ENCODE measurements at places on chromosomes 5 and 9.

DNA sequence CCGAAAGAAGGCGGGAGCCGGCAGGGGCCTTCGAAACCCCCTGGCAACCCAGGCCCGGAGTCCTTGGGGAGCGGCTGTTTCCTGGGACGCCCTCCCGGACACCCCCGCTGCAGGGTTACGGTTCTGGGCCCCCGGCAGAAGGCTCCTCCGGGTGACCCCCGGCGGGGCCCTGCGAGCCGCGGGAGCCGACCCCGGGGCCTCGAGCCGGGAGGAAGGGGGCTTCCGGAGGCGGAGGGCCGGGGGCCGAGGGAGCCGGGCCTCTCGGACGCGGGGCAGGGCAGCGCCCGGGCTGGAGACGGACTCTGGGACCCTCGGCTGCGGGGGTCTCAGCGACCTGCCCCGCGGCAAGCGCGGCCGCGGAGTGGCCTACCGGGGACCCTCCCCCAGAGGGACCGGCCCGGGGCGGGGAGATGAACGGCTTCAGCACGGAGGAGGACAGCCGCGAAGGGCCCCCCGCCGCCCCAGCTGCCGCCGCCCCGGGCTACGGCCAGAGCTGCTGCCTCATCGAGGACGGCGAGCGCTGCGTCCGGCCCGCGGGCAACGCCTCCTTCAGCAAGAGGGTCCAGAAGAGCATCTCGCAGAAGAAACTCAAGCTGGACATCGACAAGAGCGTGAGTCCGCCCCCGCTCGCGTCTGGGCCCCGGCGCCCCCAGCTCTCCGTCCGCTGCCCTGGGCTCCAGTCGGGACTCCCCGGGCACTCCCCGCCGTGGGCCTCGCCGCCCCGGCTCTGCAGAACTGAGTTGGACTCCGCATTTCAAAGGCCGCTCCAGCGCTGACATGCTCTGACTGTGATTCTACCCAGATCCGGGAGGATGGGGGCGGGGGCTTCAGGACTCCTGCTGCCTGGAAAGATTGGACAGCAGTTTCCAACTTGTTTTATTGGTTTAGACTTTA lies 645 bp downstream of the SAP30L start:
- DNase-seq: peak; percentile 43

- DNase-seq: peak; percentile 18
Measured at GRCh38 chr5:94893412-94894135, 275.1 kb downstream of the SLF1 start.

GRCh38 chr9:36781533-36781932 lies 208.8 kb downstream of the MELK start:
- no peak for DNase-seq

DNA sequence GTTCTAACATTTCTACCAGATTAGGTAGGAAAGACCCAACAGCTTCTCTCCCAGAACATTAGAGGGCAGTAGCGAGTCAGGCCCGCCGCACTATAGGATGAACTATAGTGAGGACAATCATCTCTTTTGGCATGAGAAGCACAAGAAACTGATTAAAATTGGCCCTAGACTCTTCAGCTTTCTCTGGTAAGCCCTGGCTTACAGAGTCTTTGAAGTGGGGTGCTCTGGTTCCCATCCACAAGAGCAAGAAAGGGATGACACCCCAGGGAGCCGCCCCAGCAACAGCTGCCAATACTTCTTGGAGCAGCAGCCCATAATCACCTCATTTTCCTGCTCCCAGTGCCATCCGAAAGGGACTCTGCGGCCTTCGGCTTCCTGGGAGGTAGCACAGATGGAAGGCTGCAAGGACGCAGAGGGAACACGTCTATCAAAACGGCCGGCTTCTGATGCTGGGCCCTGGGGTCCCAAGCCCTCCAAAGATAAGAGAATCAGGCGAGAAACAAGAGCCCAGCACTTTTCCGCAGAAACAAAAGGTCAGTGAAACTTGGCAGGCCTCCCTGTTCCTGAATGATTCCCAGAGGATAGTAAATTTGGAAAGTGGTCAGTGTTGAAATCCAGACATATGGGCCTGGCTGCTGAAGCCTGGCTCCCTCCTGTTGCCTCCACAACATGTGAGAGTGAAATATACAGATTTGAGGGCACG lies 69.3 kb downstream of the HSD17B3 start:
- DNase-seq: peak; percentile 74

DNA sequence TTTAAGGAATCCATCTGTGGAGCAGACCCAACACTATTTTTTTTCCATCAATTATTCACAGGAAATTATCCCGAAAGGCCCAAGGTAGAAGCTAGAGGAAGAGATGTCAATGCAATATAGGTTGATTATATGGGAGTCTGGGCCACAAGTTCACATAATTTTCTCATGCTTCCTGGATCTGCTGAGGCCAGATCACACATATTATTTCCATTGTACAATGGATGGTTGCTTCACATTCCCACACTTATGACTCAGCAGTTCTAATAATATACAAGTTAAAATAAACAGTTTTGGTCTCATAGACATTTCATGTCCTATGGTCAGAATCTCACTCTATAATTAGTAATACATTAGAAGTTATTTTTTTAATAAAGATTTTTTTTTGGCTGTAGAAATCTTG lies 66.0 kb upstream of the PTPRD start:
- no peak for DNase-seq

DNA sequence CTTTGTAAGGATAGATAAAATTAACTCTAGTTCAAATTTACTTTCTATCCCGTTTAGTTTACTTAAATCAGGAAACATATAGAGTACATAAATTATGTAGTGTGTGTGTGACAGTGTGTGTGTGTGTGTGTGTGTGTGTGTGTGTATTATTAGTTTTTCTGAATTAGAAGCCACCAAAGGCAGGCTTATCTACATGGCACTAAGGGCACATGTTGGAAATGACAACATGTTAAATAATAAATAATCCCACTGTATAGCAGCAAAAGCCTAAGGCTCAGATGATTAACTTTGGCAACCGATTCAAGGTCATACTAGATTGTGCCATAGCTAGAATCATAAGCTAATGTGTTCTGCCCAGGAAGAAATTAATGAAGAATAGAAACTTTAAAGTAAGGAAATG lies 54.6 kb downstream of the MEGF9 start:
- peak; percentile 60 for DNase-seq

- no peak for DNase-seq
Measured at GRCh38 chr5:27191786-27192510, 153.6 kb upstream of the CDH9 start.

DNA sequence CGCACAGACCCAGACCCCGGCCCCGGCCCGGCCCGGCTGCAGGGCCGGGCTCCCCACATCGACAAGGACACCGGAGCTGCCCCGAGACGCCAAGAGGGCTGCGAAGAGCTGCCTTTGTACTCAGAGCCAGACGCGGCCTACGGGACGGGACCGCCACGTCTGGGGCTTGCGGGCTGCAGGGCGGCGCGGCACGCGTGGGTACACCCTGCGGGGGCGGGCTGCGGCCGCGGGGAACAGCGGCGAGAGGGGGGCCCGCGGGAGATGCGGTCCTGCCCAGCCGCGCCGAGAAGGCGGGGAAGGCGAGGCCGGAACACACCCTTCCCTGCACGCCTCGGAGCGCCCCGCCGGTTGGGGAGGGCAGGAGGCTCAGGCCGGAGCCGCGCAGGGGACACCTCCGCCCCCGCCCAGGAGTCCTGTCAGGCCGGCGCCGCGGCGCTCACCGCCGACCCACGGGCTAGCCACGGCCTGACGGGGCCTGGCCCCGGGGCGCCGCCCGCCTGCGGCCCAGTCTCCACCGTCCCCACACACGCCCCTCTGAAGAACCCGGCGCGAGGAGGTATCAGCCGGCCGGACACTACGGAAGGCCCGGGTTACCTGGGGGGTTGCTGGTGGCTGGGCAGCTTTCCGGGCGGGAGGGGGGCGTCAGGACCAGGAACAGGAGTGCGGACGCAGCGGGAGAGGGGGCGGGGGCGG lies 478 bp downstream of the RAB14 start:
- peak; percentile 64 for DNase-seq

DNA sequence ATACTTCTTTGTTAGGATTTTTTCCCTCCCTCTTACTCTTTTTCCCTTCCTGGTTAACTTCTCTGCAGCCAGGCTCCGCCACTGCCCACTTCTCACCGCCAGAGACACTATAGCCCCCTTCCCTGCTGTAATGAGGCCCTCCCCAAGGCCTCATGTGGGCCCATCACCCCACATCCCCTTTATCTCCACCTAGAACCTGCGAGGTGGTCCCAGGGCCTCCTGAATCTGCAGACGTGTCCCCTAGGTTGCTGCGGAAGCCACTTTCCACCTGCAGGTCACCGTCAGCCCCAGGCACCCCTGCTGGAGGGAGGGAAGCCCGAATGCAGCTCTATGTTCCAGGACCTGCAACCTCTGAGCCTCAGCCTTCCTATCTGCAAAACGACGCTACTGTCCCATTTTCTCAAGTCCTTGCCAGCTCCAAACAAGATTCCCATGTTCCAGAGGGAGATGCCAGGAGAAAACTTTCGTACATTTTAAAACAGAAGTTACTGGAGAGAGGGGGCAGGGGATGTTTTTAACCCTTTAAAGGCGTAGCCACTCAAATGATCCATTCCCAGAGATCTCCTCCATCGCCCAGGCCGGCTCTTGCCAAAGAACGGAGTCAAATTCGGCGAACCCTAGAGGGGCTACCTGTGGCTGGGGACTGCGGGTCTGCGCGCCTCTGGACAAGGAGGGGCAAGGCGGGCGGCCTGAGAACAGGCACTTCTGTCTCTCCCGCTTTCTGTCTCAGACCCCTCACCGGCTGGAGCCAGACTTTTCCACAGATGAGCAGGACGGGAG lies 929 bp downstream of the SH3PXD2B start:
- no peak for DNase-seq

DNA sequence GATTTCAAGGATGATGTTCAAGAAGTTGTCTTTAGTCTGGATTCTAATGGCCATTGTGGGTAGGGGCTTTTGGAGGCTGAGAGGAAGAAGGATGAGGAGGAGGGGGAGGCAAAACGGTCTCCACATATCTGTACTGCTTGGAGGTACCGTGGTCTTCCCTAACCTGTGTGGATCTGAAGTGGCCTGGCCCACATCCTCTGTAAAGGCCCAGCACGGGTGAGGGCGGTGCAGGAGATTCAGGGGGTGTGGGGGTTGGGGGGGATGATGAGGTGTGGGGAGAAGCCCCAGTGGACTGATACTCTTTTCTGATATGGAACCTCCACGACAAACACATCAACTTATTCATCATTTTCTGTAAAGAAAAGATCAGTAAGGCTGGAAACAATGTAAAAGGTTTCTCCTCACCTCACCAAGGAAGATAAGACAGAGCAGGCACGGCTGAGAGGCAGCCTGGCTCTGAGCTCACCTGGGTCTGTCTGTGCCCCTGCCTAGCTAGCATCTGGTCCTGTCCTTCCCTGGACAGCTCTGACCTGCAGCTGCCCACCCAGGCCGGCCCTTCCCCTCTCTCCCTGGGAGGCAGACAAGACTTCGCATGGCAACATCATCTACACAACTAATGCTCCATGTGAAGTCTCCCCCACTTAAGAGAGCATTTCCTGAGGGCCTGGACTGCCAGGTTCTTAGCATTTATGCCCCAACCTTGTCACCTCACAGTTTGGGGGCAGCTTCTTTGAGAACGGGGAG lies 5.6 kb upstream of the IL3 start:
- DNase-seq: no peak

- DNase-seq: no peak
Measured at GRCh38 chr9:99361817-99362216, 139.7 kb downstream of the SEC61B start.

DNA sequence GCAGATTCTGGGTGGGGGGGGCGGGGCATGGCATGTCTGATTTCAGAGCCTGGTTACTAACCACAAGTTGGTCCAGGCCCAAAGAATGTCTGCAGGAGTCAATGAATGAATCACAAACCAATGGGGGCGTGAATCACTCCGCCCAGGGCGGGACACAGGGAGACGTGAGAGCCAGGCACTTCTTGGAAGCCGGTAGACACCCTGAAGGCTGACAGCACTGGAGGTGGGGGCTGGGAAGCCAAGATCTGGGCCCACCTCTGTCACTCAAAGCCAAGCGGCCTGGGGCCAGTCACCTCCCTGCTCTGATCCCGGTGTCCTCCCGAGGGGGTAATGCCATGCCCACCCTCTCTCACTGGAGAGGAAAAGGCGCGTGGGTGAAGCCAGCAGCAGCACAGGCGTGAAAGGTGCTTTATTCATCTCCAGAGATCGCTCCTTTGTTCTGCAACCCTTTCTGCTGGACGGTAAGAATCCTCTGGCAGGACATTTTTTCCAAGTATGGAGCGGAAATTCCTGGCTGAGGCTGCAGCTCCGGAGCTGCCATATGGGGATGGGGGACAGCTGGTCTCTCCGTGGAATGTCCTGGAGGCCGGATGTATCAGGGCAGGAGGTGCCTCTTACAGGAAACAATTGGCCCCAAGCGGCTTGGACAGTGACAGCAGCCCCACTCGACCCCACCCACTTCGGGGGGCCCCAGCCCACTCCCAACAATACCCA lies 85.0 kb downstream of the STK10 start:
- DNase-seq: peak; percentile 83

GRCh38 chr5:179906795-179907555 lies 722 bp downstream of the TBC1D9B start:
- peak; percentile 60 for DNase-seq

DNA sequence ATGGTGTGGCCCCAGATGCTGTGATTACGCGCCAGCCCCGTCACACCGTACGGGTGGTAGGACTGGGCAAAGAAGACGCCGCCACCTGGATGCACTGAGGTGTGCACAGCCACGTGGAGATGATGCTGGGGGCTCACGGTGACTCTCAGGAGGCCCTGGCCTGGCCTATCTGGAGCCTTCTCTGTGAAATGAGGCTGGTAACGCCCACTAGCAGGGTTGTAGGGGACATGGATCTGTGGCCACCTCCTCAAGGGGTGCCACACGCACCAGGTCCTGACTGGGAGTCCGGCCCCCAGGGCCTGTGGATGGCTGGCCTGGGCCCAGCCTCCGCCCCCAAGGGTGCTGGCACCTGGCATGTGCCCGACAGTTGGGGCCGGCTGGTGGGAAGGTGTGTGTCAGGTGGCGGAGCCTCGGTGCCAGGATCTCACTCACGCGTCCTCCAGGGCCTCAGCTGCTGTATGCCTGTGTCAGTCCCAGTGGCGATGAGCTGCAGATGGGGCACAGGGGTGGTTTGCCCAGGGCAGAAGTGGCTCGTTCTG lies 32.4 kb downstream of the NEK6 start:
- no peak for DNase-seq

DNA sequence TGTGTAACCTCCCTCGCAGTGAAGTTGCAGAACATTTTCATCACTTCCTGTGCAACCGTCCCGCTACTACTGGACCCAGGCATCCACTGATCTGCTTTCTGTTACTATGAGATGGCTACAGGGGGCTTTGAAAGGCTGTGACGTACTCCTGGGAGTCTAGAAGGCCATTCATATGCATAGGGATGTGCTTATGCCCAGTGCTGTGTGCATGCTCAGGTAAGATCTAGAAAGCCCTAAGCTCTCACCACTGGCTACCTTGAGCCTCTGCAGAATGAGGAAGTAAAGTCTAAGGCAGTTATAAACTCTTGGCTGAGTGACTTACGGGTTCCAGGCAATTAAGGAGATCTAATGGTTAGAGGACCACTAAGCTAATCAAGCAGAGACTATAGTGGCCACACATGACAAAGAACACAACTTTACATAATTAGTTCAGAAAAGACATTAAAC lies 11.8 kb downstream of the HNRNPAB start:
- DNase-seq: no peak

- no peak for DNase-seq
Measured at GRCh38 chr5:34015120-34015822, 7.4 kb upstream of the AMACR start.

Measured in hematopoietic multipotent progenitor cell treated with erythropoietin and hydrocortisone succinate and interleukin-3 and kit ligand, for 6 days (in vitro differentiated cells).